ENCODE measurements at places on chromosomes 12 and 14.

GRCh38 chr12:109302358-109302757 is 6.7 kb downstream of the FOXN4 start:
- DNase-seq: no peak

DNA sequence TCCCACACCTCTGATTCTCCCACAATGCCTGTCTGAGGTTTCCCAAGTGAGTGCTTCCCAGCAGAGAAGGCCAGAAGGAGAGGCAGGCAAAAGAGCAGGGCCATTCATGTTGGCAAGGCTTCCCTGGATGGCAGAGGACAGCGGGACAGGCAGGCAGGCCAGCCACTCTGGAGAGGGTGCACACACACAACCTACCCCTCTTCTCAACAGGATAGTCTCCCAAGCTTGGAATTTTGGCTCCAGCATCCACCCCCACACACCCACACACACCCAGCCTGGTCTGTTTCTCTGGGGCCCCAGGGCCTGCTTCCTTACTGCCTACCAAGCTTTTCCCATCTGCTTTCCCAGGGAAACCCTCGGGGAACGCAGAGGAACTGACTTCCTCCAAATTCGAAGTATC is 15.4 kb upstream of the RACGAP1 start:
- DNase-seq: no peak

- DNase-seq: no peak
These were observed 100.8 kb downstream of the GAS2L3 start for GRCh38 chr12:100674036-100674888.

DNA sequence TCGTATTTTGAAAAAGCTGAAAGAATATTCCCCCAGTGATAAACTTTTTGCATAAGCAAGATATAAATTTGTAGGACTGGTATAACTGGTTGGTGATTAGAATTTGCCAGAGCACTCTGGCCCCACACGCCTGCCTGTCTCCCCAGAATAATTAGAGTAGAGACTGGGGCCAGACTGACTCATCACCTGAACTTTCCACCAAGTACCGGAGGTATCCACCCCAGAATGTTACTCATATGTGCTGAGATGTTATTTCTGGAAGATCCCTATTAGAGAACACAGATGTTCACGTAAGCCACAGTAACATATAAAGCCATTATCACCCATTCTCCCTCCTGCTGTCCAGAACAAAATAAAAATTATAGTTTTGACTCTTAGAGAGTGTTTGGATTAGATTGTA is 49.5 kb upstream of the PIWIL1 start:
- no peak for DNase-seq

- no peak for DNase-seq
These were observed 74.1 kb downstream of the KIF26A start for GRCh38 chr14:104212206-104213095.

GRCh38 chr12:48004053-48004941 is at the start of gene COL2A1:
COL2A1 (minus strand) TSS chr12:48004476; CDS start chr12:48004321, 155 bp downstream.
- DNase-seq: peak; percentile 80

- no peak for DNase-seq
These were observed 8.3 kb downstream of the ADGRD1 start for GRCh38 chr12:130961921-130962451.

DNA sequence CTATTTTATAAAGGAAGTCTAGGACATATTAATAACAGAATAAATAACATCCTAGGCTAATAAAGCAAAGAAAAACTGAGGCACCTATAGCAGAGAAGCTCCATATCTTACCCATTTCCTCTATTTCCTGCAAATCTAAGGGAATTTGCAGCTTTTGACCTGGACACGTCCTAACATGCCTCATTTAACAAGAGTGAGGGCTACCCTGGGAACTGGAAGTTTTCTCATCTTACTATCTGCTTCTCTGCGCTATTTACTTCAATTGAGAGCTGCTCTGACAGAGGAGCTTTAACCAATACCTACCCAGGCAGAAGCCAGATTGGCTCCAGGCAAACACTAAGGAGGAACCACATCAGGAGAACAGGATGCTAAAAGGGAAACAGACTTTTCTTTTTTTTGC is 5.7 kb downstream of the YBX3 start:
- no peak for DNase-seq

DNA sequence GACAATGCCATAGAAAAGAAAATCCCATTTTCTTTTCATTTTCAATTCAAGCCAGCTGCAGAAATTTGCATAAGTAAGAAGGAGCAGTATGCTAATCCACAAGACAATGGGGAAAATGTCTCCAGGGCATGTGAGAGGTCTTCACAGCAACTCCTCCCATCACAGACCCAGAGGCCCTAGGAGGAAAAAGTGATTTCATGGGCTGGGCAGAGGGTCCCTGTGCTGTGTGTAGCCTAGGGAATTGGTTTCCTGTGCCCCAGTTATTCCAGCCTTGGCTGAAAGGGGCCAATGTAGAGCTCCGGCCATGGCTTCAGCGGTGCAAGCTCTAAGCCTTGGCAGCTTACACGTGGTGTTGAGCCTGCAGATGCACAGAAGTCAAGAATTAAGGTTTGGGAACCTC is 211.4 kb downstream of the CCDC59 start:
- no peak for DNase-seq

- DNase-seq: no peak
These were observed 39.0 kb upstream of the LDHB start for GRCh38 chr12:21696625-21697024.

GRCh38 chr12:28882444-28882843 is 266.6 kb upstream of the FAR2 start:
- no peak for DNase-seq

DNA sequence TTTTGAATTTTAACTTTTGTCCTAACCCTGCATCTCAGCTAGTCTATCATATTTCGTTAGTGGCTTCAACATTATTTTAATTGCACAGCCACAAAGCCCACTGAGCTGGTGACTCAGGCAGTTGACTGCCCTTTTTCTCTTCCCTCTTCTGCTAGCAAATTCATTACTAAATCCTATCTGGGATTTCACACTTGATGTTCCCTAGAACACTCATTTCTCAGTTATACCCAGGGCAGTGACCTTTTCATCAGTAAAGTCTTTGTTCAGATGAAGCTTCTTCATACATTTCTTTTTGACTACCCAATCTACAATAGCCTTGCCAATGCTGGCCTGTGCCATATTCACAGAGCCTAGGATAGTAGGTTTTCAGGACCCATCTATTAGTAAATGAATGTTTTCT is 107.0 kb downstream of the ATXN7L3B start:
- DNase-seq: no peak

GRCh38 chr12:116293687-116294453 is 16.4 kb upstream of the MED13L start:
- DNase-seq: no peak

DNA sequence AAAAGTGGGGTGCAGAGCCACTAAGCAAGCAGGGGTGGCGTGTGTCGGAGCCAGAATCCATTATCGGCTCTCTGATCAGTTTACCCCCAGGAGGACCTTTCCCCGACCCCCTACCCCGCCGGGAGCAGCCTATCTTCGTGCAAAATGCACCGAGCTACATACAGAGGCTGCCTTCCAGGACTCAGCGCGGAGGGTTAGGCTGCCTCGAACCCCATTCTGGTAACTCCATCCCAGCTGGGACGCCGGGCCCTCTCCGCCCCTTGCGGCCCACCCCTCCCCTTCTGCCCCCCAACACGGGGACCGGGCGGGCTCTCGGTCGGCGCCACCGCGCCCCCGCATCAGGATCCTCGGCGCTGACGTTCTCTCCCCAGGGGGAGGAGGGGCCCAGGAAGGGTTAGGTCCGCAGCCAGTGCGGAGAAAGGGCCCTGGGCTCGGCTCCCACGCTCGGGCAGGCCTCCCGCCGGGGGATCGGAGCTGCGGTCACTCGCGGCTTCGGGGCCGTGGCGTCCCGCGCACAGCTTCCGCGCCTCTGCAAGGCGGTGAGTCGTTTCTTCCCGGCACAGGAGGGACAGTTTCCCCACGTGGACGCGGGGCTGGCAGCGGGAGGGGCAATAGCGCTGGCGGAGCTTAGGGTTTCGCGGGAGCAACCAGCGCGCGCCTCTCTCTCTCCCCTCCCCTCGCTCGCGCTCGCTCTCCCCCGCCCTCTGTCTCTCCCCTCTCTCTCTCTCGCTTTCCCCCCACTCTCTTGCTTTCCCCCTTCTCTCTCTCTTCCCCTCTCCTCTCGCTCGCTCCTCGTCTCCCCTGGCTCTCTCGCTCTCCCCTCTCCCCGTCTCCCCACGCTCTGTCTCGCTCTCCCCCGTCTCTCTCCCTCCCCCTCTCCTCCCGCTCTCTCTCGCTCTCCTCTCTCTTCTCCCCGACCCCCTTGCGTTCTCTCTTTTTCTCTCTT is 12.5 kb upstream of the MAP3K9 start:
- DNase-seq: peak; percentile 26

DNA sequence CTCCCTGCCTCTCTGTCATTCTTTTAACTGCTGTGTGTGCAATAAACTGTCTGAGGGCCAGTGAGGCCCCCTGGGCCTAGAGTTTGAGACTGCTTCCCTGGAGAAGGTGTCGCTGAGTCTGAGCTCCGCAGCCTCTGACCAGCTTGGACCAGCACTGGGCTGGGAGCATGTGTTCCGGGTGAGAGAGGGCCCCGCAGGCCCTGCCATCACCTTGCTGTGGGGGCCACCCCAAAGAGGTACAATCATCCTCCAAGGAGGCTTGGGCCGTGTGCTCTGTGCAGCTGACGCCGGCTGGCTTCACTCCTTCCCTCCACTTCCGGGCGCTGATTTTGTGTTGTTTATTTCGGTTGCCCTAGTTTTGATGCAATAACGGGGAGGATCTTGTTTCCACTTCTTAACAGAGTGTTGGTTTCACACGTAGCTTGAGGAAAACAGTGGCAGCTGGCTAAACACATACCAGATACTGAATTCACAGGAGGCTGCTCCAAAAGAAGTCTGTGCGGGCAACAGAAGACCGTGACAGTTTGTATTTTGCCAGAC is 121.6 kb downstream of the TMEM132C start:
- no peak for DNase-seq

DNA sequence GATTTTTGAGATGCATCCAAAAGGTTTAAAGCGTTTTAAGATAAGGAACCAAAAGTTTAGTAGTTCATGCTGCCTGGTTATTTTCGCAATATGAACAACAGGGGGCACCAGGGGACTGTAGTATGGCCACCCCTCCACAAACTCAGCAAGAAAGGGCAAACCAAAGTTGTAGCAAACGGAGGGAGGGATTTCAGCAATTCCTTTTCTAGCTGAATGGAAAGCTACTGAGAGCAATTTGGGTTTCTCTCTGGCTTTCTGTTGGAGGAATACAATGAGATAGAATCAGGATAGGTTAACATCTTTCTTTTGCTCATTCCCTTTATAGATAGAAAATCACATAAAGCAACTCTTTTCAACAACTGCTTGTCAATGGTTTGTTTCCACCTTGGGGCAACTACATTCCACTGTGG is 62.5 kb downstream of the DRAM1 start:
- DNase-seq: peak; percentile 62

- no peak for DNase-seq
These were observed 68.8 kb downstream of the CLMN start for GRCh38 chr14:95250936-95251335.

- DNase-seq: peak; percentile 28
These were observed 10.9 kb downstream of the ZNF664 start for GRCh38 chr12:123983822-123984485.

DNA sequence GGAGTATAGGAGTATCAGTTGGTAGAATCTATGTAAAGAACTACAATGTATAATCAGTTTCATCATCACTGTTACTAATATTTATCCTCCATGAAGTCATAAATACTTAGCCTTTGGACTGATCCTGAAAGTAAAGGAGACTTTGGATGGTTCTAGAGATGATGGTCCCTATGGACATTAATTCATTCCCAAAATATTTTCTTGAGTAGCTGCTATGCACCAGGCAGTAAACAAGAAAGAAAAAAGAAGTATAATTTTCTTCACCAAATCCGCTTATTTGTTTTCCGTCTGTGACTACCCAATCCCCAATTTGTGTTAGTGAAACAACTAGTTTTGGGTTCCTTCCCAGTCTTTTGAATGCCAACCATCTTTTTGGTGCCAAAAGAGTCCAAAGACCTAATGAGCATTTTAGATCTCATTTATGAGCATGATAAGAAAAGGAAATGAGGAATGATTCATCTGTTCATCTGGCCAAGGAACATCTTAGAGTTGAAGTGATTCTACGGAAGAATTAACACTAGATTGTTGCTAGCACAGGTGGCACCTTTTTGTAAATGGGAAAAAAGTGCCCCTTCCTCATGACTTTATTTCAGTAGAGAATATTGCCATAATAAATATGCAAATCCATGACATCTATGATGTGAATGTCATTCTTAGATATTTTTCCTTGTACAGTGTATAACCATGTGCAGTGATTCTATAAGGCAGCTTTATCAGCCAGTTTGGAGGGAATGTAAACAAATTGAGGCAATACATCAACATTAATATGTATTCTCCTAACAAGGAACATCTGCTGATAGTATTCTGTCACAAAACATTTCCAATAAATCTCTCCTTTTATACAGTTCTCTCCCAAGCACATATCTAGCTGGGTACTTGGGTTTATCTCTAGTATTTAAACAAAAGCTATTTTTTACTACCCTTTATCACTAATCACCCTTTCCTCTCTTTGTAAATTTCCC is 85.1 kb upstream of the CCDC91 start:
- DNase-seq: no peak

GRCh38 chr14:64823305-64823861 is 56.3 kb downstream of the SPTB start:
- peak; percentile 79 for DNase-seq

- no peak for DNase-seq
These were observed 118.5 kb downstream of the PHETA1 start for GRCh38 chr12:111250251-111250881.

DNA sequence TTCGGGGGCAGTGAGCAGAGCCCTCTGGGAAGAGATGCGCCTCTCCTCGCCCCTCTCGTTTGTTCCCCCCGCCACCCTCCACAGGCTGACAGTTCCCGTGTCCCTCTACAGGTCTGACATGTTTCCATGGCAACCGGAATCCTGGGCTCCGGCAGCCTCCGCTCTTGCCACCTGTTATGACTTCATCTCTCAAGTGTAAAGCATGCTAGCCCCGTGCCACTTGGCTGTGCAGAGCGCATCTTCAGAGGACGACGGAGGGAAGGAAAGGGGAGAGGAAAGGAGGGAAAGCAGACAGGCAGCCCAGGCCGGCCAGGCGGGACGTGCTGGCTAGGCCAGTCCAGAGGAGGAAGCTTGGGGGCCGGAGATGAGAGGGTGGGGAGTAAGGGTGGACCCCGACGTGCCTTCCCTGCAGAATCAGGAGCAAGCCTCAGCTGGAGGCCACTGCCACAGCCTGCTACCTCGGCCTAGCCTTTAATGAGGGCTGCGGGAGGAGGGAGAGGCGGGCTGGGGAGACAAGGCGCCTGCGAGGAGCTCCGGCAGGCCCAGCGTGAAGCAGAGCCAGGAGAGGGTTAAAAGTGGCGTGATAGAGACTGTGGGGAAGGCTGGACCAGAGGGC is 214.3 kb downstream of the DPF3 start:
- no peak for DNase-seq

- DNase-seq: no peak
These were observed 4.5 kb downstream of the FMNL3 start for GRCh38 chr12:49702676-49703215.

DNA sequence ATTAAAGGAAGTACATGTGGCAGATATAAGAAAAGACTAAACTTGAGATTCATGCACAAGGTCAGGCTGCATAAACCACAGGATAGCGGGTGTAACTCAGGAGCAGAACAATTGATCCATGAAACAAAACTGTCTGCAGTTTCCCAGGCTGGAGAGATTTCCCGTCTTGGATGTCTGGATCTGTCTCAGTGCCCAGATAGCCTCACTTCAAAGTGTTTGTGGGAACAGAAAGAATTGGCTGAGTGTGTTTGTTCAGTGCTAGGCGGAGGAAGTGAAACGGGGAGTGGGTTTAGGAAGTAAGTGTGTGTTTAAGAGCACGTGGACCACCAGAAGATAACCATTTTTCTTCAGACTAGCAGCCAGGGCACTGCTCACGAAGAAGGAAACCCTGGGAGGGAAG is 1.4 kb upstream of the RNASE10 start:
- DNase-seq: no peak
